ENCODE measurements at places on chromosomes 16 and 17. TPM values are rescaled to one million over a fixed set of nuclear protein-coding genes. Genes with fewer than 3 reads are reported as not detected.
A peak's percentile ranks its signal among the peaks of the same experiment; 100 is the strongest.

DNA sequence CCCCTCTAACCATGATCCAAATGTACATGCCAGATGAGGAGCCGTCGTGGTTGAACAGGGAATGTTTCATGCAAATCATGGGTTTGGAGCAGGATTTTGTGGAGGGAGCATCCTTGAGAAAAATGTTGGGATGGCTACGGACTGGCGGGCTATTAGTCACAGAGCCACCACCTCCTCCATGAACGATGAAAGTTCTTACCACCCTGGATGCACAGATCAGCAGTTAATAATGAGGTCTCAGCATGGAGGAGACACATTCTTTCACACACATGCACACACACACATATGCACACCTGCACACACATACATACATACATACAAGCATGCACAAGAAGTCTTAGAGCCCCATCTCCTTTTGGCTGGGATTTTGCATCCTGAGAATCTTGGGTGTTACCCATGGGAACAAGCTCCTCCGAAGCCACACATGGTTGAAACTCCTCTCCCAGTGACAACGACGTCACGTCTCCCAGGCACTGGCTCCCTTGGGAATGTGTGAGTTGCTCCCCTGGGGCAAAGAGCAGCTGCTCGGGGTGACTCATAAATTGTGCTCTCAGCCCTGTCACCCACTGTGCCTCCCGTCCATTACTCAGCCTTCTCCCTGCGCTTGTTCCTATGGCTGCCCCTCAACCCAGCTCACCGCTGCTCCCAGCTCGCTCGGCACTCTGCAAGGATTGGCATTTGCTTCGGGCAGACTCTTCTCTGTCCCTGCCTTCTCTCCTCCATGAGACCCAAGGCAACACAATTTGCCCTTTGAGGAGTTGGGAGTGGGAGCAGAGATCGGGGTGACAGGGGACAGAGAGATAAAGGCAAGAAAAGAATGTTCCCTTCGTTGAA, 344.6 kb downstream of the SOX9 start:
- peak; percentile 84 for DNase-seq

DNA sequence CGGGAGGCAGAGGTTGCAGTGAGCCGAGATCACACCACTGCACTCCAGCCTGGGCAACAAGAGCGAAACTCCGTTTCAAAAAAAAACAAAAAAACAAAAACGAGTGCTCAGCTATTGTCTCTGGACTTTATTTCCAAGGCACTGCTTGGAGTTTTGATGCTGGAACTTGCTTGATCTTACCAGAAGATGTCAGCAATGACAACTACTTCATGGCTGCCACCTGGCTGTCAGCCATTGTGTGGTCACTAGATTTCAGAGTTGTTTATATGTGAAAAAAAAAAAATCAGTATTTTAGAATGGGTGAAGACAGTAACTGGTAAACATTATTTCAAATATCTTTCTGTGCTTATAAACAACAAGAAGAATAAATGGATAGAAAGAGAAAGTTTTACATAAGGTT, 26.3 kb upstream of the OR4D1 start:
- no peak for DNase-seq

DNA sequence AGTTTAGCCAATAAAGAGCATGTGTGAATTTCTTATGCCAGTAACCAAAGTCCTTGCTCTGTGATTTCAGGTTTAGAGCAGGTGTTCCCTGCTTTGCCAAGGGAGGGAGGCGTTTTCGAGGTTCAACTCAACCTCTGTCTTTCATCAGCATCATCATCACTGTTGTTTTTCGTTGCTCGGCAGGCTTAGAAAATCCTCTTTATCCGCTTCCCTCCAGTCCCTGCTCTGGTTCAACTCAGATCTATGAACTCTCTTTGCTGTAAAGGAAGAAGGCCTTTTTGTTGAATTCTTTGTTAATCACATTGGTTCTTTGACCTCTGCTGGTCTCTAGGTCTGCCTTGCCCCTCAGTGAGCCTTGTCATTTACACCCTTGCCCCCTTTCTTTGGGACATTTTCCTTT, 243.9 kb upstream of the RBFOX1 start:
- no peak for DNase-seq

- no peak for DNase-seq
Measured at GRCh38 chr16:81785138-81785924, 6.2 kb downstream of the PLCG2 start.

DNA sequence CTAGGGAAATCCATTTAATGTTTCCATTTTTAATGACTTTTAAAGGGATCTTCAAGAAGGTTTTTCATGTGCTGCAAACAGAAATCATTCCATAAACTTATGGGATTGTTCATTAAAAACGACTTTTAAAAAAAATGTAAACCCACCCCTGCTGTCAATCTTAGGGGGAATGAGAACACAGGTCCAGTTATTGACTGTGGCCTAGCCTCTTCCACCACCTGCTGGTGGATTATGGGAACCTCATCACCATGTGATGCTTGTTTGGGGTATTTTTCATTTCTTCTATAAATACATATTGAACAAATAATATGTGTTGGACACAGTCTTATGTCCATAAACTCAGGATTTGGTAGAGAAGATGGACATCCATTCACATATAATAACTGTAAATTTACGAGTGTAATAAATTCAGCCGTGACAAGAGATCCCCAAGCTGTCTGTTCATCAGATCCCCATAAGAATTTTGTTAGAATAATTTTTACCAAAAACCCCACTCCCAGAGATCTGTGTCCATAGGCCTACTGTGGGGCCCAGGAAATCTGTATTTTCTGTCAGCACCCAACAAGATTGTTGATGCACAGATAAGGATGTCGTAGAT, 42.0 kb upstream of the TMC5 start:
- DNase-seq = peak; percentile 1

- no peak for DNase-seq
Measured at GRCh38 chr16:87552072-87552718, 50.1 kb upstream of the JPH3 start.

DNA sequence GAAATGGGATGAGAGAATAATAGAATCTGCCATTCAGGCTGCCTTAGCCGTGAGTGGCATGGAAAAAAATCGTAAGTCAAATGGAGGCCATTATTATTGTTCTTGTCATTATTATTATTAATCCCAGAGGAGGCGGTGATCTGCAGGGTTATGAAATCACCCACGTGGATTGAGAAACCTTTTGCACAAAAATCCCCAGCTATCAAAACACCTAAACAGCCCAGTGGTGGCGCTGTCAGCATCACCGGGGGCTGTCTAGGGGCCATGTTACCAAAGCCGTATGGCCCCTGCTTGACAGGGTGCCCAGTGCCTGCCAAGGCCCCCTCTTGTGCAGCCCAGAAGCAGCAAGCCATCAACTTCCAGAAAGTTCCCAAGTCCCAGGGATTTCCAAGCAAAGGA, 25.2 kb downstream of the CNGB1 start:
- no peak for DNase-seq

DNA sequence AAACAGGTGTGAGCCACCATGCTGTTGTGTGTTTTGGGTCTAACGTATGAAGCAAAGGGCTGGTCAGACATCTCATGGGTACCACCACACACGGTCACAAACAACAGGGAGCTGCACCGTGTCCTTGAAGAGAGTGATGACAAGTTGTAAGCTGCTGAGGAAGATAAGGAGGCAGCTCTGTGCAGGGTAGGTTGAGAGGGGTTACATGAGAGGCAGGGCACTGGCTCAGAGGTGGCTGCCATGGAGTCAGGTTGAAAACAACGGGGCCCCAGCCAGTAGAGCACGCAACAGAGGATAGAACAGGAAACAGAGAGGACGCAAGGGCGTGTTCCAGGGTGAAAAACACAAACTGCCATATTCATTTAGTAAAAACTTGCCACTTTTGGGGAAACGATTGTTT, 52.2 kb downstream of the TRARG1 start:
- DNase-seq = no peak

DNA sequence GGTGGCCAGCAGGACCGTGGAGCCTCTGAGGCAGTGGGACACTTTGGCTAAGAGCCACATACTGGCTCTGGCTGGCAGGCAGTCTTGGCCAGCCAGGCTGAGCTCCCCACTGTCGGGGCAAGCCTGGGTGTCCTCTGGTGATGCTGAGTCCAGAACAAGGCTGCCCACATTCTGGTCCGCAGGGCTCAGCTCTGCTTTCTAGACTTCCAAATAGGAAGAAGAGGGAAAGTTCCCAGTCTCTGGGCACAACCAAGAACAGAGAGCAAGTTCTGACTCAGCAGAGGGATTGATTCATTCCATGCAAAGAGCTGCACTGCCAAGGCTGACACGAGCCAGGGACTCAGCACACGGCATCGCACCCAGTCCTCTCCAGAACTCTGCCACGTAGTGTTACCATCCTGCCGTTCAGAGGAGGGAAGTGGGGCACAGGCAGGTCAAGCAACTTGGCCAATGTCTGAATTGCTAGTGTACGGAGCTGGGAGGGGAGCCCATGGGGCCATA, 58.9 kb downstream of the NOS2 start:
- DNase-seq = no peak

GRCh38 chr17:11140501-11140900, 100.5 kb upstream of the SHISA6 start:
- DNase-seq = no peak

DNA sequence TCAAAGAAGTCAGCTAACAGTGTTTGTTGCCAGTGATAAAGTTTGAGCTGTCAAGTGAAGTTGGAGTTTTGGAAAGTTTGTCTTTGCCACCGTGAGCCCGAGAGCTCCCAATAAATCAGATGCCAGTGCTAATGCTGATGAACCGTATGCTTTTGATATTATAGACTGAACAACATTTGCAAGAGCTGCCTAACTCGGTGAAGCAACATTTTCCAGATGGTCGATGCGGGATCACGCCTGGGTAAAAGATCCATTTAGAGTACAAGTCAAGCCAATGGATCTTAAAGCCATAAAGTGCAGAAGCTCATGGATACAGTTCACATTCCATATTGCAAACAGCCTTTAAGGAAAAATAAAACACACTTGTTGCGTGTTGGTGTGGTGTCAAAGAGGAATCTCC, 9.6 kb downstream of the BANP start:
- no peak for DNase-seq

Gene ZNF689
- polyA plus RNA-seq = 3.6 TPM

Gene KRT14
- 0.11 TPM for polyA plus RNA-seq

Gene KRTAP17-1
- not detected for polyA plus RNA-seq

Gene PHOSPHO1
- 0.07 TPM for polyA plus RNA-seq
